ENCODE measurements at places on chromosomes 4 and X.

DNA sequence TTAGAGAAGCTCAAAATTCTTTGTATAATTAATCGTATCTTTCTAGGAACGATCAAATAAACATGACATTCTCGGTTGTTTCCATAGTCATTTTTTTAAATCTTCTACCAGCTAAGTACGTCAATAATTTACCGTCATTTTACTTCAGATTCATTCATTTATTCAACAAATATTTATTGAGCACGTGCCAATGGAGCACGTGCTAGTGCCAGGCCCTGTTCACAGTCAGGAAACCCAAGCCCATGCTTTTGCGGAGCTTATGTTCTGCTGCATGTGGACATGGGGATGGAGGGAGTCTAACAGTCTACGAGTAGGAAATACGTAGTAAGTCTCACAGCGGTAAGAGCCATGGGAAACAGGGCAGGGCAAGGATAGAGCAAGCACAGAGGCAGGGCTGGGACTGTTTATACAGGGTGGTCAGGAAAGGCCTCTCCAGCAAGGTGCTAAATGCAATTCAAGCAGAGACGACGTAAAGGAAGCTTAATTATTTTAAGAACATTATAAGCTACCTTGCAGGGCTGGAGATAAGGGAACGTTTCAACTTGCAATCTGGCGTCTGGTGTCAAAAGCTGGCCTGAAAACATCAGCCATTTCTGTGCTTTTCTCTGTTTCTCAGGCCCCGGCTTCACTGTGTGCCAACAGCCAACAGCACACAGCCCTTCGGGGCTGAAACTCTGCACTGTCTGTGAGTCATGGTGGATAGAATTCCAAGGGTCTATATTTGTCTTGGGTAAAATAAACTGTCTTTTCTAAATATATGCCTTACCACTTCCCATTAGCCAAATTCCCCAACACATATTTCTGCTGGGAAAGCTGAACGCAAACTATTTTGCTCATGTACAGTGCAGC, 517.1 kb upstream of the ZFP42 start:
- no peak for DNase-seq

DNA sequence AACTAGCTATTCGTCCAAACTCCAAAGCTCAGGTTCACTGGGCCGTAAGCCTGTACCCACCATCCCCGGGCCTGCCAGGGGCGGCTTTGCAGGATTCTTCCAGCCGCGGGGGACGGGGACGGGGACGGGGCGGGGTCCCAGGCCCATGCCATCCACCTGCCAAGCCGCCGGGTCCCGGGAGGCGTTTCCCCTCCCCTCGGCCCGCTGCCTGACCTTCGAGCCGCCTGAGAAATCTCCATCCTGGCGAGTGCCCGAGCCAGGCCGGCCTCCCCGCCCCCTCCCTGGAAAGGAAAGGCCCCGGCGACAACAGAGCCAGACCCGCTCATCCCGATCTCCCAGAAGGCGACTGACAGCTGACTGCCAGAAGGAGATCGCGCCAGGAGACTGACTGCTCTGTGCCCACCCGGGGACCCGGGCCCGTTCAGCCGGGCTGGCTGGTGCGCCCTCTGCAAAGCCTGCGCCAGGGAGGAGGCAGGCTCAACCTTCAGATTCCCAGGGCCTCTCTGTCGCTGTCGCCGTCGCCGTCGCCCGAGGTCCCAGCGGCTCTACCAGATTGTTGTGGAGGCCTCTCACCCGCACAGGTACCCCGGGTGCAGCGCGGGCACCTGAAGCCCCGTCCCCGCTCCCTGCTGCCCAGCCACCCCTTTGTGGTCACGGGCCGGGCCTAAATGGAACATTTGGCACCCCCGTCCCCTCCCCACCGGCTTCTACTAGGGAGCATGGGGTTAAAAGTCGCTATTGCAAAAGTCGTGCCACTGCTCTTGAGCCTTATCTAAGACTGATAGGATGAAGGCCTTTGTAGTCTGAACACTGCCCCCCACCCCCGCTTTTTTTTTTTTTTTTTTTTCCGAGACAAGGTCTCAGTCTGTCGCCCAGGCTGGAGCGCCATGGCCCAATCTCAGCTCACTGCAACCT, at the start of gene RGN:
Gene RGN (plus strand): TSS at position 315 of the 915 bp plus-strand sequence. CDS start 2,702 bp downstream, outside the sequence.
- no peak for DNase-seq

- DNase-seq, result no peak
These were observed 31.2 kb downstream of the ATXN3L start for GRCh38 chrX:13288671-13289070.

- DNase-seq, result no peak
These were observed 154.6 kb downstream of the CCSER1 start for GRCh38 chr4:90281541-90282355.

- no peak for DNase-seq
These were observed 20.8 kb upstream of the PRPS2 start for GRCh38 chrX:12770440-12770839.

GRCh38 chrX:19924285-19924684, 36.9 kb upstream of the SH3KBP1 start:
- DNase-seq, result no peak

DNA sequence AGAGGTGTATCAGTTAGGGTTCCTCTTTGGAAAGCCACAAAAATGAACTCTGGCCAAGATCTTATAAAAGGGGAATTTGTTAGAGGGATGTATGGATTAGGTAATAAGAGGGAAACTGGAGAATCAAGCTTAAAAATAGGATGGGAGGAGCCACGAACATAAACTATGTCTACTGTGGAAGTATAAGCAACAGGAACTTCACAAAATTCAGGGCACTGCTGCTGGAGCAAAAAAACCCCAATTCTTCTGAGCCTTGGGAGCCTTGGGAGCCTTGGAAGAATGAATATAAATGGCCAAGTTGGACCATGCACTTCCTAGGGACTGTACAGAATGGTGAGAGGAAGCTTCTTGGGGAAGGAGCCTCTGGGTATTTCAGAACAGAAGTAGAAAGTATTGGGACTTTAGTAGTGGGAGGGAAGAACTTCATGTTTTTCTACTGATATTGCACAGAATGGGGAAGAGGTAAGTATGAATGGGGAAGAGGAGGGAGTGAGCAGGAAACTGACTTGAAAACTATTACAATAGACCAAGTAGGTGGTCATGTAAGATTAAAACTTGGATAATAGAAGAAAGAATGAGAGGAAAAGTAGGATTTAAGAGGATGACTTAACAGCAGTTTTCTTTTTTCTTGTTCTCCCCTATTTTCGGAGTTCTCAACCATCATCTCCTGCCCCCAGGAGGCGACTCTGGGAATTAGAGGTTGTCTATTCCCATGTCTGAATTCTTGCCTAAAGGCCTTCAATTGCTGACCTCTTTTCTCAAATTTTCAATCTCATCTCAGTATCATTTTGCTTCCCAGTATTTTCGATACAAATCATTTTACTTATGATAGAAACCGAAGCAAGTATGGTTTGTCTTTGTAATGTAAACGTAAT, 44.4 kb upstream of the TAPT1 start:
- no peak for DNase-seq

DNA sequence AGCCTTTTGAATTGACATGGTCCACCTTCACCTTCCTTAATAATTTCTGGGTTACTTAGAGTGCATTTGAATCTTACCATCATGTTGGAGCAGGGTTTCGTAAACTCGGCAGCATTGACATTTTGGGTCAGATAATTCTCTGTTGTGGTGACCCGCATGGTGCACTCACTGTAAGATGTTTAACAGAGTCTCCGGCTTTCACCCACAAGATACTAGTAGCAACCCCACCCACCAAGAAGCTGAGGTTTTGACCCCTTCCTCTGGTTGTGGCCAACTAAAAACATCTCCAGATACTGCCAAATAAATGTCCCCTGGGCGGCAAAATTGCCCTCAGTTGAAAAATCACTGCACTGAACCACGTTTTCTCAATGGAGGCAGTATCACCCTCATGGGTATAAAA, 62.7 kb downstream of the CHST7 start:
- DNase-seq, result no peak

- no peak for DNase-seq
These were observed 146.2 kb upstream of the JADE1 start for GRCh38 chr4:128663325-128663724.

DNA sequence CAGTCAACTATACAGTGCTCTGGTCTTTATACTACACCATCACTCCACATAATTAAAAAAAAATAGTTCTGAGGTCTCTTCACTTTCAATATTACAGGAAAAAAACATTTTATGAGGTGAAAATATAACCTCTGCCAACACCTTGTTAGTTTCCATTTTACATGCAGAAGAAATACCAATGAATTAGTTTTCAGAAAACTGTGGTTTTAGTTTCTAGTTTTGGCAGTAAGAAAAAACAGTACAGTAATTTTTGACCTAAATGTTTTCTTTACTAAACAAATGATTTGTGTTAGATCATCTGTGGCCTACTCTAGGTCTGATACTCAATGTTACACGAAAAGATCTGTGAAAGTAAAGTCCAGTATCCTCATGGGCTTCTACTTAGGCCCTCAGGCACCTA, 10.0 kb downstream of the SULT1E1 start:
- no peak for DNase-seq

DNA sequence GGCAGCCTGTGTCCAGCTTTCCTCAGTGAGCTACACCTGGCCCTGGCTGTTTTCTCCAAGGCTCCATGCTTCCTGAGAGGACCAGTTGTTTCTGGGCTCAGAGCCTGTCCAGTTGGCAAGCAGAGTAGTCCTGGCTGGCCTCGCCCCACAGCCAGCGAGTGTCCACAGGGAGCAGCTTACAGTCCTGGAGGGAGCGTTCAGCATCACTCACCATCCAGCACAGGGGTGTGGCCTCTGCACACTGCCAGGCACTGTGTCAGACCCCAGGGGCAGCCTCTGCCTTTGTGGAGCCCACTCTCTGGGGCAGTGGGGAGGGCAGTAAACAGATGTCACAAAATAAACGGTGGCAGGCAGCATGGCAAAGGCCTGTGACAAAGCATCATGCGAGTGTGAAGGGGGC, 23.9 kb downstream of the EVC start:
- no peak for DNase-seq

GRCh38 chr4:95857761-95858160, 17.9 kb downstream of the PDHA2 start:
- DNase-seq, result no peak

GRCh38 chrX:153933748-153934147, 1.1 kb downstream of the NAA10 start:
- no peak for DNase-seq

GRCh38 chr4:84948056-84948455, 18.4 kb downstream of the WDFY3 start:
- no peak for DNase-seq

- no peak for DNase-seq
These were observed 612 bp downstream of the CPLX1 start for GRCh38 chr4:825063-825970.

GRCh38 chrX:153783378-153784013, 2.7 kb downstream of the SRPK3 start:
- DNase-seq, result no peak

GRCh38 chr4:173420324-173420752, 21.4 kb upstream of the SCRG1 start:
- DNase-seq, result no peak

DNA sequence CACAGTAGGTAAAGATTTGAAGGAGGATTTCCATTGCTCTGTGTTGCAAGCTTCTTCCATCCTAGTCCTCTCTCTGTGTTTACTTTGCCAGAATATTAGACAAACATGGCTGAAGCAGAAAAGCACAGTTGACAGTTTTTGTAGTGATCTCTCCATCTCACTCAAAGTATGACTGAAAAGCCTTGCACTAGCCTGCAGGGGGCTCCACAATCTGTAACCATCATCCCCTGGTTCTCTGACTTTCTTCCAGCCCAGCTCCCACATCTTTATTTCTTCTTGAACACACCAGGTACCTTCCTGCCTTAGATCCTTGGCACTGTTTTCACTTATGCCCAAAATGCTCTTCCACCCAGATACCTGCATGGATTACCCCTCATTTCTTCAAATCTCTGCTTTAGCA, 34.1 kb upstream of the HHIP start:
- no peak for DNase-seq

DNA sequence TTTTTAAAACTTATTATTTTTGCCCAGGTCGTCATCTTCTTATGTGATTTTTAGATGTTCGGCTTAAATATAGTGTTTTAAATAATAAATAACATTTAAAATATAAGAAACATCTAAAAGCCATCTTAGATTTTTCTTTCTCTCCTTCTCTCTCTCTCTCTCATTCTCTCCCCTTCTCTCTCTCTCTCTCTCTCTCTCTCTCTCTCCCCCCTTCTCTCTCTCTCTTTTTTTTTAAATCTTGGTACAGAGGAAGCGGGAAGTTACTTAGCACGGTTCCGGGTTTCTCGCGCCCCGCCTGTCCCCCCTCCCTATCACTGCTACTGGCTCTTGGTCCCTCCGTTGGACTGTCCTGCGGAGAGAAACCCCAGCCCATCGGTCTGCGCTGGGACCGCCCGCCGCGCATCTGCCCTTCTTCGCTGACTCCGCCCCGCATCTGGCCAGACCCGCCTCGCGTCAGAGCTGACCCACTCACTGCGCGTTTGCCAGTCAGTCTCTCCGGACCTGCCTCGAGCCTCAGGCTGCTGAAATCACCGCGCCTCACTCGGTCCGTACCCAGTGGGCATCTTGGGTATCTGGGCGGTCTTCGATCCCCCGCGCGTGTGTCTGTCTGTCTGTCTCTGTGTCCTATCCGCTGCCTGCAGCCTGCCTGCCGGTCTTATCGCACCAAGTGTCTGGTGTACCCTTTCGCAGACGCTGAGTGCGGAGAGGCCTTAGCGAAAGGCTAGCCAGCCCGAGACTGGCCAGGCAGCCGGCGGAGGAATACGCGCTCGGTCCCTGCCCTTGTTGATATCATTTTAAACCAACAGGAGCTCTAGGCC, at the start of gene PABPC5:
Gene PABPC5 (plus strand): TSS at position 489 of the 818 bp plus-strand sequence. CDS start 739 bp downstream, outside the sequence.
- no peak for DNase-seq

- no peak for DNase-seq
These were observed at the start of gene IQSEC2 for GRCh38 chrX:53281321-53281822. Gene IQSEC2 (minus strand): TSS chrX:53281584.

- DNase-seq, result no peak
These were observed 17.9 kb upstream of the CXCL11 start for GRCh38 chr4:76053730-76054129.

GRCh38 chr4:120995266-120996010, 72.9 kb upstream of the PRDM5 start:
- DNase-seq, result no peak

GRCh38 chrX:63661676-63662075, 123.3 kb downstream of the ARHGEF9 start:
- DNase-seq, result no peak

GRCh38 chr4:48693856-48694574, 86.1 kb downstream of the FRYL start:
- no peak for DNase-seq
